ENCODE measurements at places on chromosomes 7 and 10. TPM values are rescaled to one million over a fixed set of nuclear protein-coding genes. Genes with fewer than 3 reads are reported as not detected.
A peak's percentile ranks its signal among the peaks of the same experiment; 100 is the strongest.

The CTBP2 gene
- 51.1 TPM for total RNA-seq

The HNRNPA2B1 gene
- 347 TPM for total RNA-seq

The HHEX gene
- 0.06 TPM for total RNA-seq

The GHRHR gene
- total RNA-seq: not detected

The NODAL gene
- not detected for total RNA-seq

The CBLL1 gene
- total RNA-seq: 37.6 TPM

The EMX2 gene
- not detected for total RNA-seq

The DLD gene
- total RNA-seq: 109 TPM

DNA sequence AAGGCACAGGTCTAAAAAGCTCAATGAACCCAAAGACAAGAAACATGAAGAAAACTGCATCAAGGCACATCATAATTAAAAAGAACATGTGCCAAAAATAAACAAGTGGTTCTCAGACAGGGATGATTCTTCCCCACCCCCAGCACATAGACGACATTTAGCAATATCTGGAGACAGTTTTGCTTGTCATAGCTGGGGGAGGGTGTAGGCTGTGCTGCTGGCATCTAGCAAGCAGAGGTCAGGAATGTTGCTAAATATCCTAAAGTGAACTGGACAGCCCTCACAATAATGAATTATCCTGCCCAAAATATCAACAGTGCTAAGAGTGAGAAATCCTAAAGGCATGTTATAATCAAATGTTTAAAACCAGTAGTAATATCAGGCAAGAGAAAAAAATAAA, 122.6 kb downstream of the MICU1 start:
- DNase-seq: peak; percentile 64

DNA sequence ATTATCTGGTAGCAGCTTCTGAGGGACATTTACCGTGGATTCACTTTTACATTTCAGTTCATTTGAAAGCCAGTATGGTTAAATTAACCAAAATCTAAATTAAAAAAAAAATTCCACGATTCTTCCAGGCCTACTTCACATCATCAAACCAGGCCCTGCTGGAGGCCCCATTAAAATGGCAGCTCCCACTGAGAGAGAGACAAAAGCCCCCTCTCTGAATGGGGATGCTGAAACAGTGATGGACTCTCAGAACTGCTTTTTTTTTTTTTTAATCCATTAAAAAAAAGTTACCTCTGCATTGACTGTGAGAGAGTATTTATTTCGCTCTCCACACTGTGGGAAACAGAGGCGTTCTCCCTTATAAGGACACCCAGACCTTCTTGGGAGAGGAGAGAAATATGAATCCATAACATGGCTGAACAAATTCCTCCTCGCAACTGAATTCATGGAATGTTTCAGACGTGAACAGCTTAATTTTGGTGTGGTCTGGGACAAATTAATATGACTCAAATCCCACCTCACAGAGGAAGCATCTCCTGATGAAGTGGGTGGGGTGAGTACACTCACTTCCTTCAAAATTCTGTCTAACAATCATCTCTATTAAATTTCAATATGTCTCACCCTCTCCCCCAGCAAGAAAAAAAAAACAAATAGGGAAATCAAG, 73.5 kb downstream of the SAMD9 start:
- DNase-seq: peak; percentile 86

DNA sequence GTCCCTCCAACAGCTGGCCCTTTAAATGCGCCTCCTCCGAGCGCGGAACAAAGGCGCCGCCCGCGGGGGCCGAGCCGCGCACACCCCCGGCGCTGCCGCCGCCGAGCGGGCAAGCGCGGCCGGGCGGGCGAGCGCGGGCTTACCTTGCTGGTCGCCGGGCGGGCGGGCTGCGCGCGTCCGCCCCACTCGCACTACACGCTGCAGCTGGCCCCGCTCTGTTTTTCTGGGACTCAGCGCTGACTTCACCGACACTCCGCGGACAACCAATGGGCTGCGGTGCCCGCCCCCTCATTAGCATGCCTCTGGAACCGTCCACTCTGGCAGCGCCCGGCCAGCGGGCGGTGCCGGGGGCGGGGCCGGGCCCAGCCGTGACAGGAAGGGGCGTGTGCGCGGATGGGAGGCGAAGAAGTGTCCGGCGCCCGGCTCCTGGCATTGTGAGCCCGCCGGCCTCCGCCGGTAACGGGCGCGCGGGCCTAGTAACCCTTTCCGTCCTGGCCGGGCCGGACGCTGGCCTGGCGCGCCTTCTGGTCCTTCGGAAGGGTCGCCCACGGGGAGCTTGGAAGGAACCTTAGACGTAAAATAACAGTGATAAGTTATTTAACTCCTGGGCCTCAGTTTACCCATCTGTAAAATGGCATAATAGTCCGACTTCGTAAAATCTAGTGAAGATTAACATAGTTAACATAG, at the start of gene SORBS1:
Gene SORBS1, minus strand, starts transcription at position 195 of the 687 bp plus-strand sequence. CDS start 120,236 bp downstream, outside the sequence.
- peak; percentile 94 for DNase-seq

GRCh38 chr7:72435366-72435765, 23.2 kb upstream of the CALN1 start:
- no peak for DNase-seq

GRCh38 chr10:4678023-4678950, 147.7 kb upstream of the AKR1E2 start:
- peak; percentile 86 for DNase-seq

DNA sequence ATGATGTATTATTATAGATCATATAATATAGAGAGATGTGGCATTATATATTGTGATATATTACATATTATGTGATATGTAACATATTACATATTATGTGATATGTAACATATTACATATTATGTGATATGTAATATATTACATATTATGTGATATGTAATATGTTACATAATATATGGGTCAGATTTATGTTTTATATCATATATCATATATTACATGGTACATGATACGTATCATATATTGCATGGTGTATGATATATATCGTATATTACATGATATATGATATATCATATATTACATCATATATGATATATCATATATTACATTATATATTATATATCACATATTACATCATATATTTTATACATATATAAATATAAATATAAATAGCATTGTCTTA, 164.1 kb upstream of the NEBL start:
- DNase-seq: no peak

GRCh38 chr7:55521917-55522902, 50.1 kb downstream of the VOPP1 start:
- no peak for DNase-seq

- peak; percentile 57 for DNase-seq
Measured at GRCh38 chr7:41624818-41625217, 78.1 kb downstream of the INHBA start.

DNA sequence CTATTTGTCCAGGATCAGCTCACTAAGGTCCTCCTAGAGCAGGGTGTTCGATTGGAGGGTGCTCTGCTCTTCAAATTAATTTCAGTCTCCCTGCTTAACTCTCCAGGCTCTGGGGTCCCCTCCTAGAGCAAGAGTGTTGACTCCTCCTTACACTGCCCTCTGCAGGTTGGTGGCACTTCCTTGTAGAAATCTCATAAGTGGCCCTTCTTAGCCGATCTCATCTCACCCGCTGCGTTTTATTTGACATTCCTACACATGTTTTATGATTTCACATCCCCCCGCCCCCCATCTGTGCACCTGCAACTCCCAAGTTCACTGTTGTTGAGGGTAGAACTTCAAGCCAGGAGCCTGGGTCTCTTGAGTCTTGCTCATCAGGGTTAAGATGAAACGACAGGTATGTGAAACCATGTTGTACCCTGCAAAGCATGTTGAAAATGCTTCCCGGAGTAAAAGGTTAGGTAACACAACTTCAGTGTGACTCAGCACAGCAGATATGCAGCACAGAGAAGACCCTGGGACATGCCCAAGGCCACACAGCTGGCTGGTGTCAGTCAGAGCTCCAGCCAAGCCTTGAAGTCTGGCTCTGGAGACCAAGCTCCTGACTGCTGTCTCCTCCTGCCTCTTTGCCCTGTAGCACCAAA, 171.2 kb downstream of the PRKAG2 start:
- DNase-seq: peak; percentile 71

GRCh38 chr10:85916286-85916685, 450.3 kb downstream of the GRID1 start:
- DNase-seq: no peak

- no peak for DNase-seq
Measured at GRCh38 chr10:43315535-43316207, 48.8 kb upstream of the RASGEF1A start.

Data from LHCN-M2 (cell line).